NAMALWA (cell line): ENCODE measurements at places on chromosomes 6 and 20.

GRCh38 chr6:170438861-170439260 lies 114.2 kb downstream of the PSMB1 start:
- no peak for DNase-seq

GRCh38 chr6:132456700-132457143 lies 55.4 kb upstream of the MOXD1 start:
- no peak for DNase-seq

GRCh38 chr20:57622579-57623381 lies 2.6 kb upstream of the ZBP1 start:
- peak; percentile 74 for DNase-seq

GRCh38 chr6:158516098-158516497 lies 43.8 kb upstream of the TMEM181 start:
- no peak for DNase-seq

DNA sequence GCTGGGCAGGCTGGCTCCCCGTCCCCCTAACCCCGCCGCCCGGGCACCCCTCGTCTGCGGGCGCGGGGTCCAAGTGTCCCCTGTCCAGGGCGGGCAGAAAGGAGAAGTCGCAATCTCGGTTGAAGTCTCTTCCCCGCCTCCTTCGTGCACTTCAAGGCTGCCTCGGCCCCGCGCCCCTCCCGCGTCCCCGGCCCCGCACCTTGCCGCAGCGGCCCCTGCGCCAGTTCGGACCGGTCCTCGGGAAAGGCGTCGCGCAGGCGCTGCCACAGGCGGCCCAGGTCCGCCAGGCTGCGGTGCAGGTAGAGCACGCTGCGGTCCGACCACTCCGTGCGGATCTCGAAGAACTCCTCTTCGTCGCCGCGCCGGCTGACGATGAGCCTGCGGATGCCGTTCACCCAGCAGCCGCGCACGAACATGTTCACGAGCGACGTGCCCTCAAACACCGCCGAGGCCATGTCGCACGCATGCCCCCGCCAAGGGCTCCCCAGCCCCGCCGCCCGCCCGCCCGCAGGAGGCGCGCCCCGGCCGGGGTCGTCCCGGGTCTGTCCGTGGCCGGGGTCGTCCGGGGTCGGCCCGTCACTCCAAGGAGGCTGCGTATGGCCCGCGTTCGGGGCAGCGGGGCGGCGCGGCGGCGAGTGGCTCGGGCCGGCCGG lies at the start of gene PXDC1:
Gene PXDC1, minus strand, starts transcription at position 637 of the 653 bp plus-strand sequence. Its CDS starts 182 bp downstream, at position 455.
- no peak for DNase-seq
